ENCODE measurements at places on chromosomes 7 and 10.

DNA sequence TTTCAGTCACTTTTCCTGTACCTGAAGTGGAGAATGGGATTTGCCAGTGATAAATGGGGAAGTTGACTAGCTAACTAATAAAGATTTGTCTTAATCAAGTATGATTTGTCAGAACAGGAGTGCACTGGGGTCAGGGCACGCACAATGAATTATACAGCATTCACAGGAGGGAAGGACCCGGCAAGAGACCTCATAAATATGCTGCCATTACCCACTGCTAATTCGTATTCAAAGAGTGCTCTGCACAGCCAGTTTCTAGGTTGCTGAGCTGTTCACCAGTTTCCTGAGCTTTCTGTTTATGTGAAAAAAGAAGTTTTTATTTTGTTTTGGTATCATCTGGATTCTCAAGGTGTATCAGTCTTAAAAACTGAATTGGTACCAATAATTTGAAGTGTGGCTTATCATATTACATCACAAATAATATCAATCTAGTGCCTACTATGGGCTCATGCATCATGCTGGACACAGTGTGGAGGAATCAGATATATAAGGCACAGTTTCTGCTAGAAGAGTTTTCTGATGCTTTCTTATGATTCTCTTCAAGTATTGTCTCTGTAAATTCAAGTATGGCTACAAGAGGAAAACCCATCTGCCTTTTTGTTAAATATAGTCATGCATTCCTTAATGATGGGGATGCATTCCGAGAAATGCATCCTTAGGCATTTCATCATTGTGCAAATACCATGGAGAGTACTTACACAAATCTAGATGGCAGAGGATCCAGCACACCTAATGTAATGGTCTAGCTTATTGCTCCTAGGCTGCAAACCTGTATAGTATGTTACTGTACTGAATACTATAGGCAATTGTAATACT lies 202.2 kb downstream of the VTI1A start:
- no peak for DNase-seq

DNA sequence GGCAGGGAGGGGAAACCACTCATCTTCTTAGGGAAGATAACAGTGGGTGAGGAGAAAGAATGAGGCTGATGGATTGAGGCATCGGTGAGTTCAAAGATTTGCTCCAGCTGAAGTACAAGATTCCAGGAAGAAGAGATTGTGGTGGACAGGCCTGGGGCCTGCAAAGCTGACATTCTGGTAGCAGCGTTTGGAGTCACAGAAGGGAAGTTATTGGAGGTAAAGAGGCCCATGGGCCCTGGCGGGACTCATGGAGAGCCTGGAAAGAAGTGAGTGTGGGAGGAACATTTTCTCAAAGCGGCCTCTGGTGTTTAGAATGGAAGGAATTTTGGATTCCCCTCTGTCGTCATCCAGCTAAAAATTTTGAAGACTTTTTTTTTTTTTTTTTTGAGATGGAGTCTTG lies 160.0 kb upstream of the KLF6 start:
- no peak for DNase-seq

DNA sequence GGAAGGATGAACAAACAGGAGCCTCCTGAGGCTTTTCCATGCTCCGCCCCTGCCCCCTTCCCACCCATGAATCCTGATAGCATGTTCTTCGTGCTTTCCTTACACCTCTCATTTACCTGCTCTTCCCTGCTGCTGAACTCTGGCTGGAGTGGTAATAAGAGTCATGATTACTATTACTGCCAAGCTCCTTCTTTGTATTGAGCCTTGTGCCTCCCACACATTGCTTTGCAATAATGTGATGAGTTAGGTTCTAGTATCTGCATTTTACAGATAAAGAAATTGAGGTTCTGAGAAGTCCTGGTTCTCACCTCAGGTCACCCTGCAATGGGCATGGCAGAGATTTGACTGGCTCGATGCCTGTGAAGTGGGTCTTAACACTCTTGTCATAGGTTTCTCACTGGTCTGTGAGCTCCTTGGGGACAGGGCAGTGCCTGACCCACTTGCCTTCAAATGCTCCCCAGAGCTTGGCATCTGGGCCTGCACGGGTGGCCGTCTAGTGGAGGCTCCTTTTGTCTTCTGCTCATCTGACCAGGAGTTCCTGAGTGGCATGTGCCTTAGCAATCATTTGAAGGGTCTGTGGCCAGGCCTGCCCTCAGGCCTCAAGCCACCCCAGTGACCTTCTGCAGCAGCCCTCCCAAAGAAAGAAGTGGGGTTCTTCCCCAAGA lies 309.2 kb upstream of the ZMIZ1 start:
- DNase-seq, result no peak

DNA sequence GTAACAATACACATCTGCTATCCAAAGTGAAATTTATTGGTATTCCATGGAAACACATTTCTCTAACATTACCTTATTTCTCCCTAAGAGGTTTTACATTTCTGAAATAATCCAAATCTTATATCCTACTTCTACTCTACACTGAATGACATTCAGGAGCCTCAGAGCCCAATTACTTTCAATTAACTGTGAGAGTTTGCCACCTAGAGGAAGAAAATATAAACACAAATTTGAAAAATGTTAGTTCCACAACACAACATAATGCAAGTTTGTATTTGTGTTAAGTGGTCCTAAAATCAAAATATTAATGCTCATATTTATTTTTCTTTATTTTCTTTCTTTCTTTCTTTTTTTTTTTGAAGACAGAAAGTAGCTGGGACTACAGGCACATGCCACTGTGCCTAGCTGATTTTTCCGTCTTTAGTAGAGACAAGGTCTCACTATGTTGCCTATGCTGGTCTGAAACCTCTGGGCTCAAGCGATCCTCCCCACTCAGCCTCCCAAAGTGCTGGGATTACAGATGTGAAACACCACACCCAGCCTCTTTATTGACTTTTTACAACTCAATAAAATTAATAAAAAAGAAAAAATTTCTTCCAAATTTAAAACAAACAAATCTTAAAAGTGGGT lies 46.0 kb downstream of the ATAD1 start:
- no peak for DNase-seq
